ENCODE measurements at places on chromosomes 11 and 22.

- DNase-seq: no peak
Measured at GRCh38 chr22:19644314-19645223, 69.7 kb upstream of the SEPTIN5 start.

- no peak for DNase-seq
Measured at GRCh38 chr11:84924154-84924692, 702.9 kb downstream of the DLG2 start.

DNA sequence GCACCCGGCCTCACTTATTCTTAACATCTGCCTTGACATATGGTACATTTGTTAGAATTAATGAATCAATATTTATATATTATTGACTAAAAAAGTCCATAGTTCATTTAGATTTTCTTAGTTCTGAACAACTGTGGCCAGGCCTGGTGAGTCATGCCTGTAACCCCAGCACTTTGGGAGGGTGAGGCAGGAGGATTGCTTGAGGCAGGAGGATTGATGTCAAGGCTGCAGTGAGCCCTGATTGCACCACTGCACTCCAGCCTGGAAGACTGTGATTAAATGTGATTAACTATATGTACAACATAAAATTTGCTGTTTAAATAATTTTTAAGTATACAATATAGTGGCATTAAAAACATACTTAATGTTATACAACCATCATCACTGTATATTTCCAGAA, 5.6 kb downstream of the UVRAG start:
- DNase-seq: no peak

- DNase-seq: no peak
Measured at GRCh38 chr11:7060868-7061267, 27.9 kb upstream of the RBMXL2 start.

DNA sequence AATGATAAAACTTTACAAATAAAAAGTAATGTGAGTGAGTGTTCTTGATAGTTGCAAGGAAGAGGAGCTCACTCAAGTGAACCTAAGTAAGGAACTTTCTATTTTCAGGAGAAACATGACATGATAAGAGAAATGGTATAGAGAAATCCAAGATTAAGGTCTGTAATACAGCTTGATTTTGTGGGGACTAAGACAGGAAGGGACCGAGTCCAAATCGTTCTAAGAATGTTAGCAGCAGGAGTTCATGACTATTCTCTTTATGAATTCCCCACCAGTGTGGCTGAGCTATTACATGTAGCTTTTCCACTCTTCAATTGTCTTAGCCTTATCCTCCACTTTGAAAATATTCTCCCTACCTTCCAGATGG, 698.6 kb upstream of the ARHGAP42 start:
- DNase-seq: no peak

GRCh38 chr11:70825893-70826540, 426.4 kb downstream of the SHANK2 start:
- DNase-seq: no peak

DNA sequence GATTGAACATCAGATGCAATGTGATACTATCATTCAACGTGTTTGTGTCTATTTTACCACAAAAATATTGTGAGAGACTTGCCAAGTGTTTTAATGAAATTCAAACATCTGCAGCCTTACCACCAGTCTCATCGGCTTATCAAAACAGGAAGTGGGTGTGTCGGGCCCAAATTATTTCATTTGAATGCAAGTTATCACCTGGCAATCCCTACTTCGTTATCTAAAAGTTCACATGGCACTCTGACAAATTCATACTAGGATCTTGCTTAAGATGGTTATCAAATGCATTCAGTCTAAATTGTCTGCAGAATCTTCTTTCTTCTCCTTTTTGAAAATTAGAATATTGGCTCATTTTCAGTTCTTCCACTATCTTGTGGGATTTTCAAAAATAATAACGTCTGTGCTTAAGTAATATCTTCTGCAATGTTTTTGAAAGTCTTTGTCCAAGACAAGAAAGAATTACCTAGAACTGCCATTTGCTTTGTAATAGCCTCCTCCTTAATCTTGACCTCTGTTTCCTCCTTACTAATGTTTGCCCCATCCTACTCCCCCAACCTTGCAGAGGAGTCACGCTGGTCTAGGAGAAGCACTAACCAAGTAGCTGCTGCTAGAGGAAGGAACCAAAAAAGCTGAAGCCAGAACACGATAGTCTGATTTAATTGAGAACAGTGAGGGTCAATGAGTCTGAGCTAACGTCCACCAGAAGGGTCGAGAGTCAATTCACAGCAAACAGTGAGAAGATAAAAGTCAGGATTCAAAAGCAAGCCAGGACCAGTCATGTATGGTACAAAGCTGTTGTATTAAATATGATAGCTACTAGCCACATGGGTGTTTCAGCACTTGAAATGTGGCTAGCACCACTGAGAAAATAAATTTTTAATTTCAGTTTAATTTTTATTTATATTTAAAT, 10.2 kb upstream of the BIRC3 start:
- DNase-seq: no peak

DNA sequence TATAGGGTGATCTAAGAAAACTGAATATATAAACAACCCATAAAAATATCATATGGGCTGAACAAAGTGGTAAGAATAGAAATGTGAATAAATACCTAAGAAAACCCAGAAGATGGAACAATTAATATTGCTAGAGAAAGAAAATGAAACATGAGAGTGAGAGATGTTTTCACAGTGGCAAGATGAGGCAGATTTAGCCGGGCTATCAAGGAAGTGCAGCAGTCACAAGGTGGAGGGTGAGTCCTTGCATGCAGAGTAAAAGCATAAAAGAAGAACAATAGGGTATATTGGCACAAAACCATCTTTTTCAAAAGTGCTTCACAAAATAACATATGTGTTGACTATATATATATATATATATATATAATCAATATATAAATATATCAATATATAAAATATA, 49.6 kb downstream of the NOX4 start:
- DNase-seq: no peak

- DNase-seq: no peak
Measured at GRCh38 chr22:25360411-25360810, 141.0 kb downstream of the CRYBB2 start.

GRCh38 chr22:49674479-49675050, 153.1 kb downstream of the BRD1 start:
- no peak for DNase-seq

GRCh38 chr22:46931414-46931813, 169.0 kb downstream of the TBC1D22A start:
- DNase-seq: no peak

DNA sequence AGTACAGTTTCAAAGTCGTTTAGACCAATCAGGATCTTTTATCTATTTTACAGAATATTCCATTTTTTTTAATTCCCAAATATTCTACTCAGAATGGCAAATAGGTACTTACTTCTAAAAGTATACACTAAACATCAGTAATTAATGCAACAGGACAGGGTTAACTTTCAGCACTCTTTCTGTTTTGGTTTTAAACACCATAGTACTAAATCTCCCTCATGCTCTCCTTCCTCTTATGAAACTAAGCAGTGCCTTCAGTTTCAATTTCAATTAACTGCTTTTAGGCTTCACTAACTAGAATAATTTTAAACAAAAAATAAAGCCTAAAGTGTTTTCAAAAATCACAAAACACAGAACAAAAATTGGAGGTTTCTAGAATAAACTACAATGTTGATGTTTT, 57.9 kb downstream of the NOX4 start:
- no peak for DNase-seq

DNA sequence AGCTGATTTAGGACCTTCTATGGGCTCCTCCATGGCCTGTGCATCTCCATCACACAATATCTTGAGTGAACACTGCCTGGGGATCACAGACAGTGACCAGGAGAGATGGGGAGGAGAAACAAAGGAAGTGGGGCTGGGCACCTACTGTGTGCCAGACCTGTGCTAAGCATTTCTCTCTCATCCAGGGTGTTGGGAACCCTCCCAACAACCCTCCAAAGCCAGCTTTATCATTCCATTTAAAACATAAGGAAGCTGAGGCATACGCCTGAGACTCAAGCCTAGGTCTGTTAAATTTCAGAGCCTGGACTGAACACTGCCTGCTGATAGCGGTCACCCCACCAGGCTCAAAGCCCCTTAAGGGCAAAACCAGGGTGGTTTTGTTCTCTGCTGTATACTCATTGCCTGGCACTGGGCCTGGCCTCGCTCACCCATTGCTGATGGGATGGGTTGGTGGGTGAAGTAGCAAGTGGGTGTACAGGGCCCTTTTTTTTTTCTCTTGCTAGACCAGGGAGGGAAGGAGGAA, 130.1 kb downstream of the MN1 start:
- no peak for DNase-seq

- no peak for DNase-seq
Measured at GRCh38 chr22:46108564-46109473, 41.5 kb upstream of the PPARA start.

DNA sequence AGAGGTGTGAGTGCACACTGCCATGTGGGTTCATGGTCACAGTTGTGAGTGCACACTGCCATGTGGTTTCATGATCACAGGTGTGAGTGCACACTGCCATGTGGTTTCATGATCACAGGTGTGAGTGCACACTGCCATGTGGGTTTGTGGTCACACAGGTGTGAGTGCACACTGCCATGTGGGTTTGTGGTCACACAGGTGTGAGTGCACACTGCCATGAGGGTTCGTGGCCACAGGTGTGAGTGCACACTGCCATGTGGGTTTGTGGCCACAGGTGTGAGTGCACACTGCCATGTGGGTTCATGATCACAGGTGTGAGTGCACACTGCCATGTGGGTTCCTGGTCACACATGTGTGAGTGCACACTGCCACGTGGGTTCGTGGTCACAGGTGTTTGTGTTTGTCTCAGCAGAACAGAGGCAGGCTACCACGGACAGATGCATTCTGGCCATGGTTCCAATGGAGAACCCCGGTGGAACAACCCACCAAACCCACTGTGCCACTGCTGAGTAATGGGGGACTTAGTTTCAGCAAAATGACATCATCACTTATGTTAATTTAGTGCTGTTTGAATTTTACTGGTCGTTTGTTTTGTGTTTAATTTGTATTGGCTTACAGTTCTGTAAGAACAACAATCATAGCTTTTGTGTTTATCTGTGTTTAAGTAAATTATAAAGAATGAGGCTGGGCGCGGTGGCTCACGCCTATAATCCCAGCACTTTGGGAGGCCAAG, 57.2 kb downstream of the RPS6KA4 start:
- DNase-seq: no peak

DNA sequence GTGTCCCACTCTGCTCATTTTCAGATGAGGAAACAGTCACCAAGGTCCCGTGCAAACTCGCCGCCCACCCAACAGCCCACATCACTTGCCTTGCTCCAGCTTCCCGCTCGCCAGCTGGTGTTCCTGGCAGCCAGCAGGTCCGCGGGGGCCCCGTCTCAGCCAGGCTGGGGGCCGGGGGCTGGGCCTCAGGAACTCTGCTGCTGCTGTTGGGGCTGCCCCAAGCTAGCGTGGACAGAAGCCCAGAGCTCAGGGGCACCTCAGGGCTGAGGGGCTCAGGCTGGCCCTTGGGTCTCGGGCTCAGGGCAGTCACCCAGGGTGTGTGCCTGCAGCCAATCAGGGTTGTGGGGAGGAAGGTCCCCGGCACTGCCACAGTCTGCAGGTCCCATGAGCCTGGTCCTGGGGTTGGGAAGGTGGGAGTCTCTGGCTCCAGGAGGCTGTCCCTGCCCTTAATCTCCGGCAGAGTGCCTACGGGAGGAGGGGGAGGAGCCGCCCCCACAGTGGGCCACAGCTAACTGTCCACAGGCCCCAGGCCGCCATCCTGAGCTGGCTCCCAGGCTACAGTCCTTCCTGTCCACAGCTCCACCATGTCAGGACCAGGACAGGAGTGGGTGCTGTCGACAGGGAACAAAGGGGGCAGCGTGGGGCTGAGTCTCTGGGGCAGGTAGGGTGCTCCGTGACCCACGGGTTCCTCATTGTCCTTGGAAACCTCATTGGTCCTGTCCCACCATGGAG, 65.2 kb downstream of the ARFGAP3 start:
- no peak for DNase-seq

DNA sequence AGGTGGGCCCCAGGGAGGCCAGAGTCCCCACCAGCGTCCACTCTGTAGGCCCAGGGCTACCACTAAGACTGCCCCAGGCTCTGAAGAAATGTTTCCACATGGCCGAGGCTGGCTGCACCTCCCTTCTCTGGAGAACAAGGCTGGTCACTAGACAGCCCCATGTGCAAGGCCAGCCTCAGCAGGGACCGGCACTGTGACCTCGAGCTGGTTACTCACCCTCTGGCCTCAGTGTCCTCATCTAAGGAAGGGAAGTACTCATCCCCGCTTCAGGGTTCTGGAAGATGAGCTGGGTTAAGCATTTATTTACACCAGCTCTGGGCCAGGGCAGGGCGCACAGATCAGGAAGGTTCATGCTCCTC, 9.7 kb downstream of the PMM1 start:
- DNase-seq: no peak

GRCh38 chr11:95247127-95247684, 16.2 kb upstream of the SESN3 start:
- DNase-seq: no peak

- no peak for DNase-seq
Measured at GRCh38 chr11:119856681-119857485, 127.9 kb upstream of the NECTIN1 start.

GRCh38 chr11:56910785-56911184, 77.9 kb upstream of the OR5AK2 start:
- no peak for DNase-seq

DNA sequence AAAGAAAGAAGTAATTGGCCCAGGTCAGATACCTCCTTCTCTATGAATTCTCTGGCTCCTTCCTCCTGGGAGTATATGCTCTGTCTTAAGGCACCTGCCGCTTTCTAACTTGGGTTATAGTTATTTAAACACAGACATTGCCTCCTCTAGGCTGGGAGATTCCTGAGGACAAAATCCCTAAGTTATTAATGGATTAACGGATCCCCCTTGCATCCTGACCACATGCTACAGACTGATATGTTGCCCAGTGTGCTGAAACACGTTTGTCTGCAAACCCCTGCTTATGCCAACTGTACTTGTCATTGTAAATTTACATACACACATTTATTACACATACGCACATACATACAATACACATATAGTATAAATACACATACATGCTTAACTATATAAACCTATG, 35.3 kb downstream of the PACSIN2 start:
- DNase-seq: no peak

DNA sequence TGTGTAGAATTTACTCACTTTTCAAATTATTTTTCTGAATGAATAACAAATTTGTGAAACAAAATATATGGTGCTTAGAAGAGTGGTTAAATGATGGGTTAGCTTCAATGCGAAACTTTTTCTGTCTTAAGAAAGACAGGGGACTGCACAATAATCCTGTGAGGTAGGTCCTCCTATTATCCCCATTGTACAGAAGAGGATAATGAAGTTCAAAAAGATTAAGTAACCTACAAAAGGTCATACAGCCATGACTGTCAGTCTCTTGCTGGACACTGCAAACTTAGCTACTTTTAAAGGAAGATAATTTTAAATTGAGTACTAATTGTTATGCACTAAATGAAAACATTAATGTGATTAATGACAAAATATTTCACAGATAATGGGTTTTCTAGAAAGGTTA, 5.0 kb downstream of the OOSP3 start:
- no peak for DNase-seq
